Breast epithelium (tissue), 4 donors: ENCODE measurements at places on chromosomes 13 and 19. TPM values are rescaled to one million over a fixed set of nuclear protein-coding genes. Genes with fewer than 3 reads are reported as not detected.

EHD2 gene
- 67.2 TPM for total RNA-seq

HS6ST3 gene
- total RNA-seq: 1.3 TPM

LRRC25 gene
- 7.2 TPM for total RNA-seq

ARRDC5 gene
- total RNA-seq: not detected

SMAD9 gene
- total RNA-seq: 7.5 TPM

TTYH1 gene
- 4.0 TPM for total RNA-seq

PEAK3 gene
- total RNA-seq: not detected

WDR88 gene
- not detected for total RNA-seq

NEK5 gene
- total RNA-seq: 0.98 TPM

KASH5 gene
- total RNA-seq: not detected

CEACAM3 gene
- 0.64 TPM for total RNA-seq

FFAR1 gene
- not detected for total RNA-seq

TRAPPC2B gene
- total RNA-seq: 20.2 TPM

GRCh38 chr13:39803851-39804250 is 148.4 kb downstream of the COG6 start:
- H3K4me1 ChIP-seq: no peaks in the 10 kb centered on the region
- no peak overlapping the region for H3K4me3 ChIP-seq
- H3K27me3 ChIP-seq: no peaks in the 10 kb centered on the region

DNA sequence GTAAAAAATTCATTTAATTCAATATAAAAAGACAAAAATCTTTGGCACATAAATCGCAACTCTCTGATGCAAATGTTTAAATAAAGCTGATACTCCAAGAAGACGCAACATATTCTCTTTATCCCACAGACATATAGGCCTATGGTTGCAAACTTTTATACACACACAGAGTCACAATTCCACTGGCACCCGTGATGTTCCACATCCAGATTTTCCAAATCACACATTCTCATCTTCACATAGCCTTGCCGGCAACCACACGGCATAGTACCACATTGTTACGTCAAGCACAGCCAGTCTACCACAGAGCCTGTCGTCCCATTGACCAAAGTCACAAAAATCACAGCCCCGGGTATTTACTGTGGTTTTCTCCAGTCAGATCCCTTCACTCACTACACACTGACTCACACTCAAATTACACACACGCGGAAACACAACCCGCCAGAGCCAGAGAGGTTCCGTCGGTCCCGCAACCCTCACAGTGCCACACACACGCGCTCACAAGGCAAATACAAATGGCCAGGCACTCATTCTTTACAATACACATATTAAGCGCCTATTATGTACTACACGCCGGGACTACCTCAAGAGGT is 546 bp upstream of the ZNF546 start:
- H3K4me1 ChIP-seq: no peaks in the 10 kb centered on the region
- H3K4me3 ChIP-seq: peak overlapping the region; percentile 71
- peak overlapping the region; percentile 94 for H3K27ac ChIP-seq
- no peak for DNase-seq
- H3K27me3 ChIP-seq: no peaks in the 10 kb centered on the region
- H3K36me3 ChIP-seq: no peaks in the 10 kb centered on the region

- no peak for DNase-seq
- H3K4me1 ChIP-seq: no peaks in the 10 kb centered on the region
- no peak overlapping the region for H3K4me3 ChIP-seq
- no peaks in the 10 kb centered on the region for H3K36me3 ChIP-seq
Observed at GRCh38 chr13:40697711-40698110, 31.3 kb upstream of the FOXO1 start.

GRCh38 chr19:56547535-56547934 is 8.8 kb downstream of the ZFP28 start:
- H3K27ac ChIP-seq: no peak overlapping the region
- no peak for DNase-seq
- no peak overlapping the region for H3K4me3 ChIP-seq
- H3K36me3 ChIP-seq: peaks cover 46% of the 10 kb centered on the region
- no peaks in the 10 kb centered on the region for H3K4me1 ChIP-seq
- H3K27me3 ChIP-seq: no peaks in the 10 kb centered on the region

GRCh38 chr13:101149735-101150384 is 266.4 kb downstream of the NALCN start:
- no peak overlapping the region for H3K27ac ChIP-seq
- H3K27me3 ChIP-seq: no peaks in the 10 kb centered on the region
- no peaks in the 10 kb centered on the region for H3K36me3 ChIP-seq
- no peaks in the 10 kb centered on the region for H3K4me1 ChIP-seq
- no peak overlapping the region for H3K4me3 ChIP-seq

GRCh38 chr19:18385675-18386542 is at the start of gene GDF15:
TSS of gene GDF15 (plus strand) at chr19:18386158. CDS start at chr19:18386190, 32 bp downstream.
- no peaks in the 10 kb centered on the region for H3K36me3 ChIP-seq
- H3K4me3 ChIP-seq: peak within 1 kb of the TSS; percentile 59
- H3K27me3 ChIP-seq: no peaks in the 10 kb centered on the region
- no peaks in the 10 kb centered on the region for H3K4me1 ChIP-seq

DNA sequence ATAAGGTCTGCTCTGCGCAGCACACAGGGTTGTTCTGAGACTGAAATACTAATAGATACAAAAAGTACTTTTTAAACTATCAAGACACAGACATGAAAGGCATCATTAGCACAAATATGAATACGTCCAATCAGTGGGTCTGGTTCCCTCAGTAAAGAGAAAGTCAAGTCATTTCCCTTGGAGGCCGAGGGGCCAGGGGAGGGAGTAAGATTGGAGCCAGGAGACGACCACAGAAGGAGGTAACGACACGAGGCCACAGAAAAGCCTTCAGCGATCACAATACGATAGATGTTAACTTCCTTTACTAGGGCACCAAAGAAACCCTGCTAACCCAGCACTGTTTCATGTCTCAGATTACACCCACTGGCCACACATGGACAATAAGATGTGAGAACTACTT is 5.3 kb downstream of the CARS2 start:
- H3K36me3 ChIP-seq: peaks cover 3% of the 10 kb centered on the region
- no peak overlapping the region for H3K27ac ChIP-seq
- DNase-seq: no peak

DNA sequence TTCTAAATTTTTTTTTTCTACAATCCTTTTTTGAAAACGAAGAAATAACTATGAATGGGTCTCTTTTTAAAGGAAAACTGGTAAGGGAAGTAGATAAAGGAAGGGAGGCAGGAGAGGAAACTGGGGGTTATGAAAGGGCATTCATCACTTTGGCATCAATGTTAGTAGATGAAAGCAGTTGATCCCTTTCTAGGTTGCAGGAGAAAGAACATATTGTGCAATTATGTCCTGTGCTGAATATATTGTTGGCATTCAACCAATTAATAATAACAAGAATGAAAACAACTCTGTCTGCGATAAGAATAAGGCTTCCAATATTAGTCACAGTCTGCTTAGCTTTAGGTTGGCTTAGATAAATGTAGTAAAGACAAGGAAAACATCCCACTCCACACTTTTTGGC is 796.8 kb upstream of the KLHL1 start:
- no peaks in the 10 kb centered on the region for H3K36me3 ChIP-seq
- no peak for DNase-seq
- H3K27me3 ChIP-seq: no peaks in the 10 kb centered on the region
- no peak overlapping the region for H3K27ac ChIP-seq
- H3K4me1 ChIP-seq: no peaks in the 10 kb centered on the region

- peak overlapping the region; percentile 85 for H3K27ac ChIP-seq
- no peaks in the 10 kb centered on the region for H3K36me3 ChIP-seq
- DNase-seq: no peak
- H3K4me3 ChIP-seq: no peak overlapping the region
- no peaks in the 10 kb centered on the region for H3K27me3 ChIP-seq
Observed at GRCh38 chr19:16089010-16089846, 12.9 kb downstream of the TPM4 start.

- no peaks in the 10 kb centered on the region for H3K4me1 ChIP-seq
- H3K27me3 ChIP-seq: no peaks in the 10 kb centered on the region
- DNase-seq: no peak
- H3K27ac ChIP-seq: no peak overlapping the region
- H3K4me3 ChIP-seq: no peak overlapping the region
- H3K36me3 ChIP-seq: no peaks in the 10 kb centered on the region
Observed at GRCh38 chr13:44211704-44212346, 161.8 kb upstream of the SERP2 start.

DNA sequence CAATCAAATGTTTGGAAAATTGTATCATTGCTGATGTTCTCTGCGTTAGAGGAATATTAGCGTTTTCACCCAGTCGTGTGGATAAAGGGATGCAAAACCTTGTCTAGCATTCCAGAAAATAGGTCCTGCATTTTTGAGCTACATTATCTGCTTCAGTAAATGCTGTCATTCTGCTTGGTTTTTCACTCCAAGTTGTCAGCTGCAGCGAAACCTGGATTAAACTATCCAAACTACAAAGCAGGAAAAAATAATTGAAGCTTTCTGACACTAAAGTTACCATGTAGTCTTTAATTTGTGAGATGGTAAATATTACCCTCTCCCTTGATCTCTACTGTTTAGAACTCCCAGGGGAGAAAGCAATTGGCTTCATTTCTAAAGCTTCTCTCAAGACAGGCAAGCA is 1795.5 kb upstream of the PRR20A start:
- H3K27ac ChIP-seq: no peak overlapping the region
- no peak overlapping the region for H3K4me3 ChIP-seq
- DNase-seq: no peak
- H3K4me1 ChIP-seq: no peaks in the 10 kb centered on the region
- H3K36me3 ChIP-seq: no peaks in the 10 kb centered on the region
